ENCODE measurements at places on chromosomes 11 and 22.

GRCh38 chr11:110075105-110075846, 17.9 kb upstream of the ZC3H12C start:
- DNase-seq, result no peak

GRCh38 chr11:74020539-74020938, 11.7 kb upstream of the UCP3 start:
- no peak for DNase-seq

DNA sequence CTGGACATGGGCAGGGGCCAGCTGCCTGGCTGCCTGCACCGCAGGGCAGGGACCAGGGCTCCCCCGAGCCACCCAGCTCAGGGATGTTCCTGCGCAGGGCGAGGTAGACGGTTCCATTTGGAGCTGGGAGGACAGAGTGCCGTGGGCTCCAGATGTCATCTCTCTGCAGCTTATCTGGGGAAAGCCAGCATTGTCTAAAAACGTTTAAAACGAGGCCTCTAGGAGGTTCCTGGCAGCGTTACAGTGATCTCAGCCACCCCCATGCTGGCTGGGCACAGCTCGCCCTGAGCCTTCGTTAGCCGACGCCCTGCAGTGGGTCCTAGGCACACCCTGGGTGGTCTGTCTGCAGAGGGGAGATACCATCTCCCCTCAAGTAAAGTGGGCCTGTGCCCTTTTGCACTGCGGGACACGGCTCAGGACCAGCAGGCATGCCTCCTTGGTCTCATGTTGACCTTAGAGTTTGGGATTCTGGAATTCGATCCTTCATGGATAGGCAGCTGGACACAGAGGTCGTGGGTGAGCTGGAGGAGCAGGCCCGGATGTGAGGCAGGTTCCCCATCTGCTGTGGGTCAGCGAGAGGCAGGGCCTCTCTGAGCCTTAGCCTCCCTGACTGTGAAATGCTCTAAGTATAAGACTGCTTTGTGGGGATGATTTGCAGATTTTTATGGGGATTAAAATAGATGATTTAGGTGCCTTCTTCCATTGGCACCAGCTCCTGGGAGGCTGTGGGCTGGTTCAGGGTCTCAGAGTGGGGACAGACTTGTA, 14.1 kb downstream of the SYNGR1 start:
- no peak for DNase-seq

GRCh38 chr11:114133548-114134329, 74.2 kb downstream of the ZBTB16 start:
- DNase-seq, result no peak

- no peak for DNase-seq
These were observed 124.5 kb downstream of the ST3GAL4 start for GRCh38 chr11:126480015-126480409.

DNA sequence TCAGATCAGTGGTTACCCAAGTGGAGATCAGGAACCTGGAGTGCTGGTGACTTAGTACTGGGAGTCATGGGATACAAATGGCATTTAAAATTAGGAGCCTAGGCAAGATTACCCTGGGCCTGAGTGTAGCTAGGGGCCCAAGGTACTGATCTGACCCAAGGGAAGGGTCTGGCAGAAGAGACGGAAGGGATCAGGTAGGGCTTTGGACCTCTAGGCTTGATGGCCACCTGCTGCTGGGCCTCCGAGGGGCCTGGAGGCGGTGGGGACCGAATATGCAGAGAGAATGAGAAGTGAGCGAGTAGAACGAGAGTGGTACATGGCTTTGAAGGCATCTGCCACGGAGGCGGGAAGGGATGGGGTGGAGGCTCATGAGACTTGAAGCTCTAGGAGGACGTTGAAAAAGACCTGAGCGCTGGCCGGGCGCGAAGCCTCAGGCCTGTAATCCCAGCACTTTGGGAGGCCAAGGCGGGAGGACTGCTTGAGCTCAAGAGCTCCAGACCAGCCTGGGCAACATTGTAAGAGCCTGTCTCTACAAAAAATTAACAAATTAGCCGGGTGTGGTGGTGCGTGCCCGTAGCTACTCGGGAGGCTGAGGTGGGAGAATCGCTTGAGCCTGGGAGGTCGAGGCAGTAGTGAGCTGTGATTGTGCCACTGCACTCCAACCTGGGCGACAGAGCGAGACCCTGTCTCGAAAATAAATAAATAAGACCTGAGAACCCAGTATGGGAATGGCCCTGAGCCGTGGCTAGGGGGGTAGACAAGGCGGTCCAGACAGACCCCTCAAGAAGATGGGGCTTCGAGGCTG, 563 bp upstream of the PPIL2 start:
- DNase-seq, result no peak

DNA sequence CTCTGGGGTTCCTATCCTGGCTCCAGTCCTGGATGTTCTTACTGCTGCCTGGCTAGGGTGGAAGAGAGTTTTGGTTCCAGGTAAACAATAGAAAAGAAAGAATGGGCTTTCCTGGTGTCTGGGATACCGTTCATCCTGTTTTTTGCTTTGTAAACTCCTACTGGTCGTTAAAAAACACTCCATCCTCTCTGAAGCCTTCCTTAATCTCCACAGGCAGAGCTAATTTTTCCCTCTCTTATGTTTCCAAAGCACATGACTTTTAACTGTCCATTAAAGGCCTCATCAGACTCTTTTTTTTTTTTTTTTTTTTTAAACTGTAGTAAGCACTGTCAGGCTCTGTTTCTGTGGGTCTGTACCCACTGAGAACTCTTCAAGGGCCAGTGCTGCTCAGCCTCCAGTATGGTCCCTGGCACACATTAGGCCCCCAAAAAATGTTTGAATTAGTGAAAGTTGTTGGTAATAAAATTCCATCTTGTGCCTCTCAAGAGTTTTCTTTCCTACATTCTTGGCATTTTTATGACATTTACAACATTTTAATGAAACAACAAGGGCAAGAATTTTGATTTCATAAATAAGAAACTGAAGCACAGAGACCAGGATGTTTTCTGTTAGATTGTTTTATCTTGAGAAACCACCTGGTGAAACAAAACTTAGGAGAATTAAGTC, 104.2 kb downstream of the TEAD1 start:
- DNase-seq, result peak; percentile 22

DNA sequence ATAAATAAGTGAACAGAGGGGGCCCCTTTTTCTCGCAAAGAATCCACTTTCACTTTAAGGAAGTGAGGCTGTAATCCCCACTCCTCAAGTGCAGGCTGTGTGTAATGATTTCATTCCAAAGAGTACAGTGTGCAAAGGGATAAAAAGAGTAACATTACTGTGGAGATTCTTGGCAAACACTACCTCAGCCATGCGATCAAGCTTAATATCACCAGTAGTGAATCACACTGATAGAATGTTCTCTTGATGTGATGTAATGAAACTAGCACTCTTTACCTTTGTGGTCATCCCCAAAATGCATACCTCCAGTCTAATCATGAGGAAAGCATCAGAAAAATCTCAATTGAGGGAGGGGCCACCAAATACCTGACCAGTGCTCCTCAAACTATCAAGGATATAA, 246.1 kb upstream of the CHORDC1 start:
- DNase-seq, result no peak

DNA sequence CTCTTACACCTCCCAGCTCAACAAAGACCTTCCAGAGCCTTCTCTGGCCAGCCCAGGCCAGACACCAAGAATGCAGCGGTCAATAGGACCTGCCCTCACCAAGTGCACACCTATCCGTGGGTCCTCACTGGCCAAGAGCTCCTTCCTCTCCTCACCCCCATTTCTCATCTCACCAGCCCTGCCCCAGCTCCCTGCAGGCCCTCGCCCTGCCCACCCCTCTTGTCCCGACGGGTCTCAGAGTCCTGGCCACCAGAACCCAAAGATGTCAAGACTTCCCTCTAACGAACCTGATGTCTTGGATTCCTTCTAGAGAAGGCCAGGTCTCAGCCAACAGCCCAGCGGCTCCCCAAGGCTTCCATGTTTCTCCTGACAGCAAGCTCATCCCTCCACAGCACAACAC, 43.6 kb downstream of the IGF2 start:
- no peak for DNase-seq

DNA sequence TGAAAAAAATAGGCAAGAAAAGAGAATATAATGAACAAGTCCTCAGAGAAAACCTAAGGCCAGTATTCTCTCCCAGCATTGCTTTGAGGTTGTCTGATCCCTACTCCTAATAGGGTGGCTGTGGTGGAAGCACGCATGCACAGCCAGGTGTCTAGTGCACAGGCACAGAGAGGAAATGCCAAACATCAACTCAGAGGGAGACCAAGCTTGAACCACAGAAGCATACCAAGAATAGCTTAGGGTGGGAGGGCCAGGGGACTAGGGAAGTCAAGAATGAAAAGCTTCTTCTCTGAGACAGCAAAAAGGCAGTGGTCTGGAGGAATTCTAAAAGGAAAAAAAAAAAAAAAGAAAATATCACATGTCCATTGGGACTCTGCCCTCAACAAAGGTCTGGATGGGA, 244.1 kb upstream of the API5 start:
- DNase-seq, result no peak

- no peak for DNase-seq
These were observed 718.1 kb downstream of the NTM start for GRCh38 chr11:132088551-132088950.

- peak; percentile 52 for DNase-seq
These were observed 31.3 kb downstream of the TRAF6 start for GRCh38 chr11:36478700-36479329.

DNA sequence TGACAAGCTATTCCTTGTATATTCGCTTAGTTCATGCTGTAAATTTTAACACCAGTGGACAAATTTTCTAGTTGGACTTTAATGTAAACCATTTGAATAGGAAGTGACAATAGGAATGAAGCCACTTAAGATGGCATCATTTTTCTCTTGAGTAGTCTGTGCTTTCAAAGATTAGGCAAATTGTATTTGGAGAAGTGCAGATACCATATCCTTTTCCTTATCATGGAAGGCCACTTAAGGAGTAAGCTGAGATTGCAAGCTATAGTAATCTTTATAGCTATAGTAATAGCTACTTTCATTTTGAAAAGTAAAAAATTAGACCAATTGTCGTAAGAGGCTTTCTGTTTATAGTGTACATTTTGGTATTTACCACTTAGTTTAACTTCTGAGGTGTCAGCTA, 12.8 kb downstream of the CAPRIN1 start:
- no peak for DNase-seq

DNA sequence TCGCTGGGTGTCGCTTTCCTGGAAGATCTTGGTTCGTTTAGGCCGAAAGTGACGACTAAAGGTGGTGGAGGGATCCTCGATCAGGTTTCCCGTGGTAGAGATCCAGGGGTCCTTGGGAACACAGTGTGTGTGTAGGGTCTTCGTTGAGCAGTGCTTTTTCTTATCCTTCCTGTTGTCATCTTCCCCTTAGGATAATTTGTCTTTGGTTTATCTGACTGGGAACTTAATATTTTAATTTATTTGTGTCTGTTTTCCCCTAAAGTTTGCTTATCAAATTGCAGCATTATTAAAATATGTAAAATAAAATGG, 403 bp downstream of the RBM7 start:
- DNase-seq, result no peak

DNA sequence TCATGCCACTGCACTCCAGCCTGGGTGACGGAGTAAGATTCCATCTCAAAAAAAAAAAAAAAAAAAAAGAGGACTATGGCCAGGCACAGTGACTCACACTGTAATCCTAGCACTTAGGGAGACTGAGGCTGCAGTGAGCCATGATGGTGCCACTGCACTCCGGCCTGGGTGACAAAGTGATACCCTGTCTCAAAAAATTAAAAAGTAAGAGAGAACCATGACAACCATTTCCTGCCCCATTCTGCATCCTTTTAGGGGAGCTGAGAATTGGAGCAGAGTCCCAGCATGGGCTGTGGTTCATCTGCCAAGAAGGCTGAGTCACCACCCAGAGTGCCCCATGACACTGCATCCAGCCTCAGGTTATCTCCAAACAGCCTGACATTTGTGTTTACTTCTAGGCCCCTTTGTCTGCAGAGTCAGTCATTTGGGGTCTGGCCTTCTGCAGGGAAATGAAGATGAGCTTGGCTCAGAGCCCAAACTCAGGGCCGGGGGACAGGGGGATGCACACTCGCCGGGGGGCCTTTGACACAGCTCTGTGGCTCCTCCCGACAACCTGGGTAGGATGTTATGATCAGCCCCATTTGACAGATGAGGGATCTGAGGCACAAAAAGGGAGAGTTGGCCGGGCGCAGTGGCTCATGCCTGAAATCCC, 4.7 kb downstream of the CSDC2 start:
- no peak for DNase-seq

- DNase-seq, result no peak
These were observed 26.2 kb upstream of the TPBGL start for GRCh38 chr11:75214411-75214821.

GRCh38 chr22:42651134-42651533, 1.9 kb upstream of the CYB5R3 start:
- no peak for DNase-seq

DNA sequence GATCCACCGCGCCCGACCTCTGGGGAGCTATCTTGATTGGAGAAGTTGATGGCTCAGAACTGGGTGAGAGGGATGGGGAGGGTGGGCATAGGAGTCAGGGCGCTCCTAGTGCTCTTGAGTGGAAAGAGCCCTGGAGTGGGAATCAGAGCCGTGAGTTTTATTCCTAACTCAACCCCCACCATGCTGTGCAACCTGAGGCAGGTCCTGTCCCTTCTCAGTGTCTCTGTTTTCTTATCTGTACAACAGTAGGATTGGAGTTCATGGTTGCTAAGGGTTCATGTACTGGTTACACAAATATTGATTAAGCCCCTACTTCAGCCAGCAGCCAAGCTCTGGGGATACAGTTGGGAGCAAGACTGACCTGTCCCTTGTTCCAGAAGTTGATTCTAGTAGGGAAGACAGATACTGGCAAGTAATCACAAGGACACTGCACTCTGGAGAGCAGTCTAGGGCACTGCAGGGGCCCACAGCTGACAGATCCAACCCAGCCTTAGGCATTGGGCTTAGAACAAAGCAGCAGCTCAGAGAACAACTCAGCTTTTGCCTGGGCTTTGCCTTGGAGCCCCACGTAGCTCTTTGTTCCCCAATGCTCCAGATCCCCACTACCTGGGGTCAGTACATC, 12.4 kb upstream of the DAGLA start:
- no peak for DNase-seq

GRCh38 chr22:29907753-29908515, 25.0 kb downstream of the MTMR3 start:
- DNase-seq, result peak; percentile 36

DNA sequence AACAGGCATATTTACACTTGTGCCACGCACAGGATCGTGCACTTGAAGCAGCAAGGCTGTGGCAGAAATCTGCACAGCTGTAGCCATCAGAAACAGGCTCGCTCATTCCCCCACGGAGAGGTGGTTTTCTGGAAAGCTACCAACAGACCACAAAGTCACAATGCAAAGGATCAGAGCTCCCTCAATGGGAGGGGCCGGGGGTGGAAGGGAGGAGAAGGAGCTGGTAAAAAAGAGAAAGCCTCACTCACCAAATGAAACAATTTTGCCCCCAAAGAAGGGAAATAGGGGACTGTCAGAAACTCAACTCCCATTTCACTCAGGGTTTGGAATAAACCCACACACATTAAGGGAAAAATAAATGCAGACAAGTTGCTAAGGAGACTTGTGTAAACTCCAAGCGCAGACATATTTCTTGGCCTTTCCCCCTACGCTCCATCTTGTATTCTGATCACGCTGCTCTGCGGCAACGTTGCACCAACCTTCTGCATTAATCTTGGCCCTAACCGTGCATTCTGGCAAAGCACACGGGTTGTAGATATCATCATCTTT, 43.2 kb upstream of the BLID start:
- DNase-seq, result peak; percentile 70
